Tibial nerve (tissue), 4 donors: ENCODE measurements at places on chromosomes 6 and 20. TPM values are rescaled to one million over a fixed set of nuclear protein-coding genes. Genes with fewer than 3 reads are reported as not detected.
A peak's percentile ranks its signal among the peaks of the same experiment; 100 is the strongest.

Gene TDRD6
- 0.98 TPM for total RNA-seq

- H3K4me3 ChIP-seq = no peak overlapping the region
- H3K27me3 ChIP-seq = no peaks in the 10 kb centered on the region
- no peaks in the 10 kb centered on the region for H3K36me3 ChIP-seq
- no peak for DNase-seq
Observed at GRCh38 chr6:108630050-108630714, 69.5 kb downstream of the FOXO3 start.

- no peak for DNase-seq
- no peak overlapping the region for H3K27ac ChIP-seq
- H3K4me1 ChIP-seq = peaks cover 17% of the 10 kb centered on the region
- H3K36me3 ChIP-seq = no peaks in the 10 kb centered on the region
- no peak overlapping the region for H3K4me3 ChIP-seq
- H3K27me3 ChIP-seq = no peaks in the 10 kb centered on the region
Observed at GRCh38 chr6:136546331-136546730, 3.9 kb downstream of the MAP7 start.

DNA sequence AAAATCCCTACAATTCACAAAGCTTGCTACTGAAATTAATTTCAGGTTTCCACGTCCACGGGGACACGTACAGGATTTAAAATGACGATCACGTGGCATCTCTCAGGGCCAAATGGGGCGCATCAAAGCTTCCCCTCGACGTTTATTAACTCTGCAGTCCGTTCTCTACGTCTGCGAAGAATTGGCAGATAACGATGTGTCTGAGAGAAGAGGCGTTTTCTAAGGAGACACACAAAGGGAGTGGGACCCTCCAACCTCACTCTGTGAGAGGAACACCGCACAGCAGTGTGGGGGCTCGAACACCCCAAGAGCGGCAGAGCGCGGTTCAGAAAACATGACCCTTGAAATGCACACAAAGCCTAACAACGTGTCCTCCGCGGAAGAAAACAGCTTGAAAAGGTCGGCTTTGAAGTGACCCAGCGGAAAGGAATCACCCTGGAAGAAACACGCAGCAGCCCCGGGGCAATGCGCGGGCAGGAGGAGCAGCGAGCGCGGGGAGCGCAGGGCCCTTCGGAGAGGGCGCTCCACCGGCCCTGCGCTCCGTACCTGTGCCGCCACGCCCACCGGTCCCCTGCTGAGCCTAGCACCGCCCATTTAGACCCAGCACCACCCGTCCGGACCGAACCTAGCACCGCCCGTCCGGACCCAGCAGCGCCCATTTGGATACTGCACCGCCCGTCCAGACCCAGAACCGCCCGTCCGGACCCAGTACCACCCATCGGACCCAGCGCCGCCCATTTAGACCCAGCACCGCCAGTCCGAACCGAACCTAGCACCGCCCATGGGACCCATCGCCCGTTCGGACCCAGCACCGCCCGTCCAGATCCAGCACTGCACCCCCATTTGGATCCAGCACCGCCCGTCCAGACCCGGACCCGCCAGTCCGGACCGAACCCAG lies 1.1 kb upstream of the AFDN start:
- peak overlapping the region; percentile 66 for H3K27ac ChIP-seq
- DNase-seq = no peak
- peaks cover 7% of the 10 kb centered on the region for H3K27me3 ChIP-seq
- H3K36me3 ChIP-seq = no peaks in the 10 kb centered on the region
- H3K4me3 ChIP-seq = peak overlapping the region; percentile 75

DNA sequence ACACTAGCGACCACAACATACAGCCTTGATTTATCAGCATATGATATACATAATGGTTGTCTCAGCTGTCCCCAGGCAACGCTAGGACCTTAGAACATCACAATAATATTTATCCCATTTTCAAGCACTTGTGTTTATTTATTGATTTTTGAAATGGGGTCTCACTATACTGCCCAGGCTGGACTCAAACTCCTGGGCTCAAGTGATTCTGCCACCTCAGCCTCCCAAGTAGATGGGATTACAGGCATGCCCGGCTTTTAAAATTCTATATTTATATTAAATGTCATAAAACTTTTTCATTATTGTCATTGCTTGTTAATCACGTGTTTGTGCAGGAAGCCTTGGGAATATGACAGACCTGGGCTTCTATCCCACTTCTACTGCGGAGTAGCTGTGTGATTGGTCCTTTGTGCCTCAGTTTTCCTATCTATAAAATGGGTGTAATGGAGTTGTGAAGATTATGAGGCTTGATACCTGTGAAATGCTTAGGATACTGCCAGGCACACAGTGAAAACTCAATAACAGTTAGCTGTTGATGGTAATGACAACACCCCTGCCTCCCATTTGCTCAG lies 10.2 kb downstream of the COL20A1 start:
- DNase-seq = no peak
- H3K4me3 ChIP-seq = no peak overlapping the region
- H3K27me3 ChIP-seq = peaks cover 50% of the 10 kb centered on the region
- no peaks in the 10 kb centered on the region for H3K36me3 ChIP-seq
- no peak overlapping the region for H3K27ac ChIP-seq
- H3K4me1 ChIP-seq = no peaks in the 10 kb centered on the region

DNA sequence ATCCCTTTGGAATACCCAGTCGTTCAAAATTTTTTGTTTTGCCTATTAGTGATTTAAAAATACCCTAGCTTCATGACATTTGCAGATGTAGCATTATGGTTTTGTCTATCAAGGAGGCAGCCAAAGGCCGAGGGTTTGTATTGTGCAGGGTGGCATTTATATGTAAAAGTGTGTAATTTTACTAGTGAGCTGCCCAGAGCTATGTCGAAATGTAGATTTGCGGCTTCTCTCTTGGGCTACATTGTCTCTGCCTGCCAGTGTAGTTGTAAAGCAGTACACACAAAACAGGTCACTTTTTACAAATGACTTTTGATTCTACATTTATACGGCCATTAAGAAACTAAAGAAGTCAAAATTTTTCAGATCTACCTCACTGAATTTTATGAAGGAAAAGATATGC lies 87.7 kb downstream of the TSHZ2 start:
- H3K4me1 ChIP-seq = no peaks in the 10 kb centered on the region
- no peak overlapping the region for H3K27ac ChIP-seq
- DNase-seq = no peak
- H3K4me3 ChIP-seq = no peak overlapping the region
- no peaks in the 10 kb centered on the region for H3K36me3 ChIP-seq
- no peaks in the 10 kb centered on the region for H3K27me3 ChIP-seq

Gene CST4
- not detected for total RNA-seq

GRCh38 chr20:48822879-48823385 lies 4.9 kb downstream of the PREX1 start:
- H3K27me3 ChIP-seq = no peaks in the 10 kb centered on the region
- peak overlapping the region; percentile 85 for H3K27ac ChIP-seq
- DNase-seq = no peak
- no peaks in the 10 kb centered on the region for H3K36me3 ChIP-seq
- H3K4me1 ChIP-seq = peaks cover 80% of the 10 kb centered on the region

GRCh38 chr6:16591396-16592222 lies 169.7 kb downstream of the ATXN1 start:
- no peaks in the 10 kb centered on the region for H3K27me3 ChIP-seq
- no peak for DNase-seq
- H3K4me1 ChIP-seq = no peaks in the 10 kb centered on the region
- no peak overlapping the region for H3K27ac ChIP-seq

DNA sequence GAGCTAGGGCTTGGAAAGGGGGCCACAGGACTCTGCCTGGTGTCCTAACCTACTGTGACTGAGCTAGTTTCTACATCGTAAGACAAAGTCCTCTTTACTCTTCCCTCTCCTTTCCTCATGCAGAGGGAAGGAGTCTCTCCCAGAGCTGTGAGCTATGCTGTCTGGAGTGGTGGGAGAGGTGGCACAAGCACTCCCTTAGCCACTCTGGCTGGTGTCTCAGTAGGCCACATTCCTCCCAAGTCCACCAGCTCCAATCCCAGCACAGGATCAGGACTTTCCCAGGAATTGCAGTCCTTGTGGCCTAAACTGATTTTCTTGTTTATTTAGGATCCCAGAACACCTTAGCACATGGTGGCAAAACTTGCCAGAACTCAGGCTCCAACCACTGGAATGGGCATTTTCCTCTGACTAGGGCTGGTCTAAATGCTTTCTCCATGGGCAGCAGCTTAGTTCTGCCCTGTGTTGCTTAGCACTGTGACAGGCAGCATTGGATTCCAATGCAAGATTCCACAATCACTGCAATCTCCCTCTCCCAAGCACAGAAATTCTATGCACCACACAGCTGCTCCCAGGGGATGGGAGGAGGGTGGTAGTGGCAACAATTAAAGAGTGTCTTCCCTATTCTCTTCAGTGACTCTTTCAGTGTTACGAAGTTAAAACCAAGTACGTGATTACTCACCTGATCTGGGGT lies 733.3 kb downstream of the HACE1 start:
- H3K4me3 ChIP-seq = no peak overlapping the region
- no peak for DNase-seq
- no peak overlapping the region for H3K27ac ChIP-seq
- H3K36me3 ChIP-seq = no peaks in the 10 kb centered on the region
- H3K27me3 ChIP-seq = no peaks in the 10 kb centered on the region

Gene RBPJL
- not detected for total RNA-seq

DNA sequence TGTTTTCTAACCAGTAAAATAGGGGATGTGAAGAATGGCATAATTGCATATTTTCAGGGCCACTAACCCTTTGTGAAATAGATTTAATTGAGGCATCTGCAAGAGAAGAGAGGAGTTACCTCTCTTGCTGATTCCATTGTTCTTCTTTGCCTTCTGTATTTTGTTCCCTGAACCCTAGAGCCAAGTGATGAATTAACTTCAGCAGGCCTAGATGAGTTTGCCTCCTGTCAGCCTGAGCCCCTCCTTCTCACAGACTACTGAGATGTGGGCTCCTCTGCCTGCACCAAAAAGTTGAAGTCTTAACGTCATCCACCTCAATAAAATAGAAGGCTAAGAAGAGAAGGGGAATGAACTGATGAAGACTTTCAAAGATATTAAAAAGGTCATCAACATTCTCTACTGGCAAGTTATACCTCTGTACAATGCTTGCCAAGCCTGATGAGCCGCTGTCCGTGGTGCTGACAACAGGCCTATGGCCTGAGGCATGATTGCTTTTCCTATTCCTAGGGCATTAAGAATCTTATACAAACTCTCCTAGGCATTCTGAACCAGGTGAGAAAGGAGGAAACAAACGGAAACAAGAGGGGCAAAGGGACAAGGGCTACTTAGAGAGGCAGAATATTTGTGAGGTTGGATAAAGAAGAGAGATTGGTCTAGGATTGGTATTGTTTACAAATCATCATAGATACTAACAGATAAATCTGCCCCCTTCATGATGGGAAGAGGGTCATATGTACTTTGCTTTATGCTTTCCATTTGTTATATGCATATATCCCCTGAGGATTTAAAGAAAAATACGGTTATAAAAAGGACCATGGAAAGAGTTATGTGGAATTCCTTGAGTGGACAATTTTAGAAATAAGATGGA lies 46.8 kb downstream of the CD24 start:
- H3K27ac ChIP-seq = no peak overlapping the region
- no peaks in the 10 kb centered on the region for H3K4me1 ChIP-seq
- no peaks in the 10 kb centered on the region for H3K36me3 ChIP-seq

Gene FOXP4
- total RNA-seq = 15.7 TPM

DNA sequence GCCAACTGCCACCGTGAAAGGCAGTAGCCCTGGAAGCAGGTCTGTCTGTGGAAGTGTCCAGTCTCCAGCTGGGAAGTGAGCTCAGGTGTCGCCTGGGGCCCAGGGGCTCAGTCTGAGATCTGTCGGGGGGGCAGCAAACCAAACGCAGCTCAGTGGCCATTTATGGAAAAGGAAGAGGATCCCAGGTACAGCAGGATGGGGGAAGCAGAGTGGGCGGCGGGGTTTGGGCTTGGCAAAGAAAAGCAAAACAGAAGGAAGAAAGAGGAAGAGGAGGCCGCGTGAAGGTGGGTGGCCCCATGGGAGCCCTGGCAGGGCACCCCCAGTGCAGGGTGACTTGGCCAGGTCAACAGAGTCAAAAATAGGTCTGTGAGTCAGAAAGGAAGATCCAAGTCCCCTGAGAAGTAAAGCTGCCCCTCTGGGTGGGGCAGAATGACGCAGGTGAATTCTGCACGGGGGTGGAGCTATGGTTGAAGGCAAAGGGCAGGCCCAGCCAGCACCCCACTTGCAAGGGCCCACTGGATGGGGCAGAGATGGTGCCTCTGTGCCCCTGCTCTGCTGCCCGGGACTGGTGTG lies 5.3 kb downstream of the PXDC1 start:
- DNase-seq = no peak
- no peaks in the 10 kb centered on the region for H3K27me3 ChIP-seq
- H3K4me1 ChIP-seq = peaks cover 90% of the 10 kb centered on the region
- H3K36me3 ChIP-seq = peaks cover 3% of the 10 kb centered on the region
- no peak overlapping the region for H3K27ac ChIP-seq

DNA sequence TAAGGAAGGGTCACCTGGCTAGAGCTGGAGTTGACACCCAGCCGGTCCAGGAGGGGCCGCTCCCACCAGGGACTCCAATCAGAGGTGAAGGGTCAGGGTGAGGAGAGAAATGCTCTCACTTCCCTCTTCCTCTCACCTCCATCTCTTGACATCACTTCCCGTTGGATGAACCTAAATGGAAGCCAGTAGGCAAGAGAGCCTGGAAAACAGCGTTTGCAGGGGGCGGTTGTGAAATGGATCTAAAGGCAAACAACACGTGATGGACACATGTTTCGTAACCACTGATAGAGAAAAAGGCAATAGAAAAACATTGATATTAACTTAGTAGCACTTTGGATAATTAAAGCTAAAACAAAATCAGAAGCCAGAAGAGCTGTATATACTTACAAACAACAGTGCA lies 105.6 kb upstream of the FOXA2 start:
- no peak for DNase-seq
- no peaks in the 10 kb centered on the region for H3K27me3 ChIP-seq
- no peak overlapping the region for H3K27ac ChIP-seq
- no peak overlapping the region for H3K4me3 ChIP-seq
- H3K36me3 ChIP-seq = no peaks in the 10 kb centered on the region

Gene CALHM4
- 0.42 TPM for total RNA-seq

DNA sequence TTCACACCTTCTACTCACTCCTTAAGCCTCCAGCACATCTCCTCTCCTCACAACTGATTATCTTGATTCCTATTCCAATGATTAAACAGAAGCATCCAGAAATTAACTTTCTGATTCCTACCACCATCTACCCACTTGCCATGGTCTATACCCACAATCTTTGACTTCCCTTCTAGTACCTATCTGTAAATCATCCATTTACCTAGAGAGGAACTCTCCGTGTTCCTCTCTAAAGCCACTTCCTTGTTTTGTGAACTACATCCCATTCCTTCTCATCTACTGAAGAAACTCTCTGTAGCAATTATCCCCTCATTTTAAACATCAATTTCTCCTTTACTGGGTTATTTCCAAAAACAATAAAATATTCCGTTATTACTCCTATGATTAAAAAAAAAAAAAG lies 167.3 kb downstream of the ARHGAP18 start:
- H3K4me1 ChIP-seq = no peaks in the 10 kb centered on the region
- H3K27me3 ChIP-seq = no peaks in the 10 kb centered on the region
- no peak overlapping the region for H3K27ac ChIP-seq
- DNase-seq = no peak
- no peak overlapping the region for H3K4me3 ChIP-seq
